Activated T-cell treated with anti-CD3 and anti-CD28 coated beads for 24 hours (primary cell): ENCODE measurements at places on chromosomes 1 and 21.

DNA sequence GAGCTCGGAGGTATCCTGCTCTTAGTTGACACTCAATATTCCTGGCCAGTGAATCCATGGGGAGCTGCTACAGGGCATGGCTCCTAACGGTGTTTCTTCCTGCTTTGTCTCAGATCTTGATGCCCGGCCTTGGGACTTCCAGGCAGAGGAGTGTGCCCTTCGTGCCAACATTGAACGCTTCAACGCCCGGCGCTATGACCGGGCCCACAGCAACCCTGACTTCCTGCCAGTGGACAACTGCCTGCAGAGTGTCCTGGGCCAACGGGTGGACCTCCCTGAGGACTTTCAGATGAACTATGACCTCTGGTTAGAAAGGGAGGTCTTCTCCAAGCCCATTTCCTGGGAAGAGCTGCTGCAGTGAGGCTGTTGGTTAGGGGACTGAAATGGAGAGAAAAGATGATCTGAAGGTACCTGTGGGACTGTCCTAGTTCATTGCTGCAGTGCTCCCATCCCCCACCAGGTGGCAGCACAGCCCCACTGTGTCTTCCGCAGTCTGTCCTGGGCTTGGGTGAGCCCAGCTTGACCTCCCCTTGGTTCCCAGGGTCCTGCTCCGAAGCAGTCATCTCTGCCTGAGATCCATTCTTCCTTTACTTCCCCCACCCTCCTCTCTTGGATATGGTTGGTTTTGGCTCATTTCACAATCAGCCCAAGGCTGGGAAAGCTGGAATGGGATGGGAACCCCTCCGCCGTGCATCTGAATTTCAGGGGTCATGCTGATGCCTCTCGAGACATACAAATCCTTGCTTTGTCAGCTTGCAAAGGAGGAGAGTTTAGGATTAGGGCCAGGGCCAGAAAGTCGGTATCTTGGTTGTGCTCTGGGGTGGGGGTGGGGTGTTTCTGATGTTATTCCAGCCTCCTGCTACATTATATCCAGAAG is 16.7 kb downstream of the ALX3 start:
- DNase-seq: peak; percentile 55

DNA sequence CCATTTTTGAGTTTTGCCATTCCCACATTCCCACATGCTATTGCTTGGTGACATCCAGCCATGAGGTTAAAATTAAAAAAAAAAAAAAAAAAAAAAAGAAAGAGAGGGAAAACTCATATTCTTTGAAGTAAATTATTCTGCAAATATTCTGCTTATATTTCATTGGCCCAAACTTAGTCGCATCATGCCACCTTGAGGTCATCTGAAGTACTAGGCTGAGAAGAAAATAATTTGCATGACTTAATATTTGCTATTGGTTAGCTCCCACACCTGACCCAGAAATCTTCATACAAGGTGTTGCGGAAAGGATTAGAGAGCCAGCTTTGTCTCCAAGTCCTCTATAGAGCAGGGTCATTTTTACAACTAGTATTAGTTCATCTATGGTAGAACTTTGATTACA is 2206.0 kb downstream of the MRPL39 start:
- no peak for DNase-seq

DNA sequence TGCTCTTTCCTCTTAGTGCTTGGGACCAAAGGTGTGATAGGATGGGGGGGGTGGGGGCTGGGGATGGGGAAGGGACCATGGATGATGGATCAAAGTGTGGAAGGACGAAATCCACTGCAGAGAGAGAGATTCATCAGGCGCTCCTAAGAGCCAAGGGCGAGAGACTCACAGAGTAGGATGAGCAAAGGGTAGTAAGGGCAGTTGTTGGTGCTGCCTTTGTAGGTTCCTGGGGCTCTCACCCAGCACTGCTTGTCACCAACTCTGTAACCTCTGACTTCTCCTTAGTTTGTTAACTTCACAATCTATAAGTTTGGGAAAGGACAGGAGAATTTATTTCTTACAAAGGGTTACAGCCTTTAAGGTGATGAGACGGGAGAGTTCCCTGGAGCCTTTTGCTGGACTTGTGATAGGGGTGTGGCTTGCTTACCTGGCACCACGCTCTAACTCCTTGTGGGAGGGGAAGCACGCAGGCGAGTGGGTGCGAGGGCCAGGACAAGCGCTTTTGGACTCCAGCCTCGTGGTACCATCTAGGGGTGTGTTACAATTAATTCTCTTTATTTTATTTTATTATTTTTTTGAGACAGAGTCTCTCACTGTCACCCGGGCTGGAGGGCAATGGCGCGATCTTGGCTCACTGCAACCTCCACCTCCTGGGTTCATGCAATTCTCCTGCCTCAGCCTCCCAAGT is 1.6 kb upstream of the PDXK start:
- DNase-seq: no peak

GRCh38 chr1:96522927-96523326 is 198.7 kb upstream of the PTBP2 start:
- no peak for DNase-seq

- DNase-seq: no peak
These were observed 19.0 kb upstream of the SUMO3 start for GRCh38 chr21:44836666-44837471.

- no peak for DNase-seq
These were observed 1.5 kb upstream of the KIF17 start for GRCh38 chr1:20719261-20719660.

- DNase-seq: peak; percentile 61
These were observed 2.8 kb downstream of the RGS16 start for GRCh38 chr1:182601416-182601786.

- no peak for DNase-seq
These were observed 22.3 kb downstream of the CROCC start for GRCh38 chr1:16944038-16944437.

DNA sequence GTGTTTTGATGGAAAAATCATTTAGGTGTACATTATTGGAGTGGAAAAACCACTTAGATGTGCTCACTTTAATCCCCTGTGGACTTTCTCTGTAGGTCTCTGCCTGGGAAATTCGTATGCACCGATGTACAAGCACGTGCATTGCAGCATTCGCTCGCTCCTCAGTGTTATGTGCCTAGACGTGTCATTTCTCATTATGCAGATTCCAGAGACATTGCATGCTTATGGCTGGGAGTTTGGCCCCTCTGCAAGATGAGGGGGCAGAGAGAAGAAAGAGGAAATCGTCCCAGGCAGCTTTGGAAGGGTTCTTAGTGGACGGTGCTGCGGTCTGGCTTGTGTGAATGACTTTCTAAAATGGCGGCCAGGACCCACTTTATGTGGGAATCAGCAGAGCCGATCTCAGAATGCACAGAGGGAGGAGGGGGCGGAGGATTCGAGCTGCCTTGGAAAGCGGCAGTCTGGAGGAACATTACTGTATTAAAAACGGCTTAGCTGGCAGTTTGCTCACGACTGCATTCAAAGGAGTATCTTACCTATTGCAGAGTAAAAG is 2.3 kb downstream of the SPEN start:
- DNase-seq: peak; percentile 38
